NCI-H1436 (cell line): ENCODE measurements at places on chromosomes 13 and 19.

DNA sequence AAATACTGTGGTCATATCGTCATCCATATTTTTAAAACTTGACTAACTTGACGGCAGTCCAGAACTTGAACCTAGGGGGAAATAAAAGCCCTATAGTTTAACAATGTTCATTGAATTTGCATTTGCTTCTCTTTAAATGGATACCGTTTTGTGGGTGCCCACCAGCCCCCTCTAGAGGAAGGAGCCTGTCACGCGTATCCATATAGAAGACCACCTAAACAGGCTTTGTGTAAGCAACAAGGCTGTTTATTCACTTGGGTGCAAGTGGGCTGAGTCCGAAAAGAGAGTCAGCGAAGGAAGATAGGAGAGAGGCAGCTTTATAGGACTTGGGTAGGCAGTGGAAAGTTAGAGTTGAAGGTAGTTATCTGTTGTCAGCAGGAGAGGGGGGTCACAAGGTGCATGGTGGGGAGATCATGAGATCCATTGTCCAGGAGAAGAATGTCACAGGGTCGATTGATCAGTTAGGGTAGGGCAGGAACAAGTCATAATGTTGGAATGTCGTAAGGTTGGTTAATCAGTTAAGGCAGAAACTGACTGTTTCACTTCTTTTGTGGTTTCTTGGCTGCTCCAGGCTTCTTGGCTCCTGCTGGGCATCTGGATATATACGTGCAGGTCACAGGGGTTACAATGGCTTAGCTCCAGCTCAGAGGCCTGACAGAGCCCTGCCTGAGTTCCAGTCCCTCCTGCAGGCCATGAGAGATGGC lies 42.5 kb upstream of the ANKRD10 start:
- no peak for DNase-seq

DNA sequence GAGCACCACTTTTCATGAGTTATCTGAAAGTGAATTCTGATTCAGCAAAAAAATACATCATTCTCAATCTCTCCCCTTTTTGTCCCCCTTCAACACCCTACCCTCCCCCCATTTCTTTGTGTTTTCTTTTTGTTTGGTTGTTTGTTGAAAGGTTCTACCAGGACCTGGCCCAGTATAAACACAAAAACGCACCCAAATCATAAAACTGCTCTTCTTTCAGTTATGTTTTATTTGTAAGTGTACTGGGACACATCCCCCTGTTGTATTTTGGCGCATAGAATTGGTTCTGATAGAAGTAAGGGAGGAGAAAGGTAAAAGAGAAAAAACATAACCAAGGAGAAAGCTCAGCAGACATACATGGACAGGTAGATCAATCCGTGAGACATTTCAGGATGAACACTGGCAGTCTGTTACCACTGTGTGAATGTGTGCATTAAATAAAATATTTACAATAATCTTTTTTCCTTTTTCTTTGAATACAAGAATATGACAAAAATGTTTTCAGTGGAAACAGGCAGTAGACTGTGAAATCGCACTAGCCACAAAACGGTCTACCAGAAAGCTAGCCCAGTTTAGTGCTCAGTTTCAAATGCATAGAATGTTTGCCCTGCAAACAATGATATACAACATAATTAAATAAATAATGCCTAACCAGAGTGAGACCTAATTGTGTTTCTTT lies 4.2 kb downstream of the POU4F1 start:
- no peak for DNase-seq

GRCh38 chr19:13152974-13153568 lies 2.9 kb downstream of the IER2 start:
- DNase-seq: peak; percentile 92

- DNase-seq: no peak
Observed at GRCh38 chr19:6527893-6528543, 2.8 kb upstream of the TNFSF9 start.

DNA sequence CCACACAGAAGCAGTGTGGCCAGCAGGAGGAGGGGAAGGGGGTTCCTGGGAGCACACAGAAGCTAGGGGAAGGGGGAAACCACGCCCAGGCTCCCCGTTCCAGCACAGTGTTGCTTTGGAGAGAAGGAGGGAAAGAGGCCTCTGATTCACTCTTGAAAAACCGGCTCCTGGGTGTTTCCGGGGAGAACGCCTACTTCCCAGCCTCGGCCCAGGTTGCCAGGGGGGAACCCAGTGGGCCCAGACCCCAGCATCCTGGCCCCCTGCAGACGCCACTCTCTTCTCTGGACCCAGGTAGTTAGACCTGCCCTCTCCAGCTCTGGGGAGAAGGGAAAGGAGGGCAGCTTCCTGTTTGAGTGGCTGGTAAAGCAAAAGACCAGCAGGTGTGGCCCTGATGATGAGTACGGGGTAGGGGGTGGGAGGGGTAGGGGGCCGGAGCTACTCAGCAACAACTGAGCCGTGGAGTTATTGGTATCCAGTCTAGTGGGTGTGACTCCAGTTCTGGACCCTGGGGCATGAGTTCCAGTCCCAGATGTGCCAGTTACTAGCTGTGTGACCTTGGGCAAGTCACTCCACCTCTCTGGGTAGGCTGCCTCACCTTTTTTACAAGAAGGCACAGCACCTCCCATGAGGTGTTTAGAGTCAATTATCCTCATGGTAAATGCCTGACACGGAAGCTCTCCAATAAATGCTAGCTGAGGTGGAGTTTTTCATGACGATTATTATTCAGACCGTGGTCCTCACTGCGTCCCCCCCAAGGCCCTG lies 836 bp downstream of the GIPC1 start:
- no peak for DNase-seq

- no peak for DNase-seq
Observed at GRCh38 chr13:44415815-44416214, 42.2 kb downstream of the SERP2 start.

DNA sequence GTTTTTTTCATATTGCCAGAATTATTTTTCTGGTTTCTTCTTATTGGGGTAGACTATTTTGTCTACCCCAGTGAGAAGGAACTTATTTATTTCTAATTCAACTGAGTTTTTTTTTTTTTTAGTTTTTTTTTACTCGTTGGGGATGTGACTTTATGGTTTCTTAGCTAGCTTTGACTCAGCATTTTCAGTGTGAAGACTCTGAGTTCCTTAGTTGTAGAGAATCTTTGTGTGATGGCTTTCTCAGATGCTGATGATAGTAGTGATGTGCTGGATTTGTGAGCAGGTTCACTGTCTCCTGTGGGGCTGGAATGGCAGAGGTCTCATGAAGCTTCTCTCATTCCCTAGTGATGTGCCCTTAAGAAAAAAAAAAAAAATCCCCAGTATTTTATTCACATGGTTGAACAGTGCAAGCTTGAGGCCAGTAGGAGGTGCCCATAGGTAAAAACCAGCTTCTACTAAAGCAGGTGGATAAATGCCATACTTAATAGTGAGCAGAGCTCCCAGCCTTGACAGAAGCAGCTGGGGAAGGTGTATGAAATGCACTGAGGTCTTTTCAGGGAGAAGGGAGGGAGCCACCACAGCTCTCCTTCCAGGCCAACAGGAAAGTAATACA lies 106.2 kb upstream of the KLF5 start:
- DNase-seq: no peak

DNA sequence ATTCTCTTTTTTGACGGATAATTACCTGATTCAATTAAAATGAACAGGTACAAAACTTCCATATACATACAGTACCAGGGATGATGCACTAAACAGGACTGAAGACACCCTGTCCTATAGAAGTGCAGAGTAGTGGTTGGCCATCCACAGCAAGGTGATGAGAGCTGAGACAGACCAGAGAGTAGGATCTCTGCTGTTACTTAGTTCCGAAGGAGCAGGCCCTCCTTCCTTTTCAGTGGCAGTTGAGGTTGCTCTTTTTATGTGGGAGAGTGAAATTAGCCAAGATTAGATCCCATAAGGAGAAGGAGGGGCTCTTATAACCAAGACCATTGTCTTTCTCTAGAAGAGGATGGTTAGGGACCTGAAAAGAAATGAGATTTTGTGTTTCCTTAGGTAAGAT lies 4.0 kb downstream of the PDS5B start:
- DNase-seq: no peak

GRCh38 chr19:41144403-41144802 lies 30.2 kb downstream of the CYP2F1 start:
- DNase-seq: peak; percentile 33

DNA sequence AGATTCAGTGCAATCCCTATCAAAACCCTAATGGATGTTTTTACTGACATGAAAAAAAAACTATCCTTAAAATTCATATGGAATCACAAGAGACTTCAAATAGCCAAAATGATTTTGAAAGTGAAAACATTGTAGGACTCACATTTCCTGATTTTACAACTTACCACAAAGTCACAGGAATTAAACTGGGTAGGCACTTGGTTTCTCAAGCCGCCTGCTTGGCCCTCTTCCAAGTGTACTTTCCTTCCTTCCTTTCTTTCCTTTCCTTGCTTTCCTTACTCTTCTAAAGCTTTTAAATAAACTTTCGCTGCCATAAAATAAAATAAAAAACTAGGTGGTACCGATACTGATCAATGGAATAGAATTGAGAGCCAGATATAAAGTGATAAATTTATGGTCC lies 21.0 kb upstream of the CD33 start:
- no peak for DNase-seq

GRCh38 chr13:77896536-77896935 lies 22.1 kb downstream of the EDNRB start:
- DNase-seq: no peak

DNA sequence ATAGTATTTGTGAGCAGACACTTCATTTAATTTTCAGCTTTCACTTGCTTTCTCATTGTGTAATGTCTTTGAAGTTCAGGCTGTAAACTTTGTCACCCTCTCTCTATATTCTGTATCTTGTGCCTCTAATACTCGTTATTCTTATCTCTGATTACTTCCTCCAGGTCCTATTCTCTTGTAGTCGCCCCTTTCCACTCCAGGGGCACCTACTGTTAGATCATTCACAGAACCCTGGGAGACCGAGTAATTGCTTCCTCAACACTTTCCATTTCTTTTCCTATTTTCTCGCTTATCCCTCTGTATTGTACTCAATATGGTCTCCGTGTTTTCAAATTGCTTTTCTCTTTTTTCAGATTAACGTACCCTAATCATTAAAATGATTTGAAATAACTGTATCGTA lies 93.9 kb upstream of the TDRD3 start:
- DNase-seq: no peak

DNA sequence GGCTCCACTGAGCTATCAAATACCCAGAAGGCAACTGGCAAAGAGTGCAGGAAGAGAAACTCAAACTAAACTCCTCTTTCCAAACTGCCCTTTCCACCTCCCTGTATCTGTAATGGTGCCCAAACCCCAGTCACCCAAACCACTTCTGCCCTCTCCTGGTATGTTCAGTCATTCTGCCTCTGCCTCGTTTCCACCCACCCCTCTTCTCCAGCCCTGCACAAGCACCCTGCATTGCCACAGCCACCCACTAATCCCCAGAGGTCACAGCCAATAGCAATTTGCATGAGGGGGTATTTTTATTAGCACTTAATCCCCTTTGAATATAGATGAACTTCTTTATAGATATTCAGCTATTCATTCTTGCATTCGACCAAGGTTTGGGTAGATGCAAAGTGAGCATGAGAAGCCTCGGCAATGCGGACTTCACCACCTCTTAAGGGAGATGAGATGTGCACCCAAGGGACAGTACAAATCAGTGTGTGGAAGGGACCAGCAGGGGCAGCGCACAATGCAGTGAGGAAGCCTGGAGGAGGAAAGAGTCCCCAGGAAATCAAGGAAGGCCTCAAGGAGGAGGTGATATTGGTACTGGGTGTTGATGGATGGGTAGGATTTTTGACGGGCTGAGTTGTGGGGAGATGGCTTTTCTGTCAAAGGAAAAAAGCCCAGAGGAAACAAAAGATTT lies 12.4 kb downstream of the TMEM272 start:
- no peak for DNase-seq

DNA sequence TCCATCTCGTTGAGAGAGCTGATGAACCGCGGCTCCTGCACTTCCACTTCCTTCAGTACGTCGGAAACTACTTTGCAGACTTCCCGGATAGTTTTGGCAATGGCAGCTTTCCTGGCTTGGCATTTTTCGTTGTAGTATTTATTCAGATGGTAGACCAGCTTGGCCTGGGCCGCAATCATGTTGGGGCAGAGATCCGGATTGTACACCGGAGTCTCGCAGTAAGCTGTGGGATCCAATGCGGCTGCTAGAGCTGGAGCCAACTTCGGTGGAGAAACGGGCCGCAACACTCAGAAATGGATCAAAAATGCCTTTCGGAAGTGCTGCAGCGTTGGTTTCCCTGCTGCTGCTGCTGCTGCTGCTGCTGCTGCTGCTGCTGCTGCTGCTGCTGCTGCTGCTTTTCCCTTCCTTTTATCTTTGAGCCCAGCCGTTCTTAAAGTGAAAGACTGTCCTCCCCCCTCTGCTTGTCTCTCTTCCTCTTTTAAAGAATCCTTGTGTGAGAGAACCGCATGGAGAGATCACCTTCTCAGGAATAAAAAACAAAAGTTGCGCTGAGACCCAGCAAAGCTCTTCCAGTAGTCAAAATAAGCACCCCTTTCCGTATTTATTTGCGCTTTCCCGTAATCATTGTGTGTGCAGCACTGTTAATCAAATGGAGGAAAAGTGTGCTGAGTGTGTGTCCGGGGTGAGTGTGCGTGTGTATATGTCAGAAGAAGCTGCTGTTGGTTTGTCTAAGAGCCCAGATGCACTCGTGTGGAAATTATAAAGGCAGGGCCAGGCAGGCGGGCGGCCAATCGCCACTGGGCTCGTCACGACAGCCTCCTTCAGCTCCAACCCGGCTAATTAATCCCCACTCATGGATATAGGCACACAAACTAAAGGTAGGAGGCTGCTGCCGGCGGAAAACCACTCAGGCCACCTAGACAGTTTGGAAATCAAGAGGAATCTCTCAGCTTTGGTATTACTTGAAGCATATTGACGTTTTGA lies at the start of gene MAB21L1:
MAB21L1 (minus strand) TSS at position 730 of the 984 bp plus-strand sequence; CDS start at position 179, 551 bp downstream.
- DNase-seq: no peak

DNA sequence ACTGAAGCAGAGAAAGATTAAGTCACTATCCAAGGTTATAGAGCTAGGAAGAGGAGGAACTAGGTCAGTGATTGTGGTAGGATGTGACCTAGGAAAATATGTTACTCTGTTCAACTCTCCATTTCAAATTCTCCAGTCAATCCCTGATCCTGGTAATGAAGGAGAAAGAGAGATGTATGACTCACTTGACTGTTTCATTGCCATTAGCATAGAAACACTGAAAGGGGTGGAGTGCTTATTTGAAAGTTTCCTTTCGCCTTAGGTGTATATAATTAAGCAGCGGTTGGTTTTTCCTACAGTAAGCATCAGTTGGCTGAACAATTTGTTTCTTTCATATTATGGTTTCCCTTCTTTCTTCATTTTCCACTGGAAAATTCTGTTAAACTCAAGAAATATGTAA lies 198.1 kb upstream of the CSNK1A1L start:
- DNase-seq: no peak
